ENCODE measurements at places on chromosomes 12 and 14.

DNA sequence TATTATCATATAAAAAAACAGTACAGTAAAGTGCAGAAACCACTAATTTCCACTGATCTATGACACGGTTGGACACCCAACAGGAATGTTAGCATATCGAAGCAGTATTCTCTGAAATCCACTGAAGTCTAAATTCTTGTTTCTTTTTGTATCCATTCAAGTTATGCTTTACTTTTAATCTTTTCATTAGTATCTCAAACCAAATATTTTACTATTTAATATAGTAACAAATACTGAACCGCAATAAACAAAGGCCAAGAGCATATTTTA lies 41.1 kb downstream of the ATXN2 start:
- no peak for DNase-seq

- no peak for DNase-seq
Observed at GRCh38 chr14:81480741-81481140, 52.9 kb downstream of the SEL1L start.

DNA sequence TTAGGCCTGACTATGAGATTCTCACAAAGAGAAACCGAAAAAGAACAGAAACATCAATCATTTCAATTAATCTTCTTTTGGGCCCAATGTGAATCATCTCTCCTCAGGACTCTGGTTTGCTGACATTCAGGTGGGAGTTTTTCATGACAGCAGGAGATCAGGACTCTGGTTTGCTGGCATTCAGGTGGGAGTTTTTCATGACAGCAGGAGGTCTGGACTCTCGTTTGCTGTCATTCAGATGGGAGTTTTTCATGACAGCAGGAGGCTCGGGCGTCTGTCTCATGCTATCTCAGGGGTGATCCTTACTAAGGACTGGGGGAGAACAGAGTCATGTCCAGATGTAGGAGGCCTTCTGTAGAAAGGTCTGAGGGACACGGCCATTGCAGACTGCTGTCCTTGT lies 40.1 kb upstream of the PARP11 start:
- no peak for DNase-seq

DNA sequence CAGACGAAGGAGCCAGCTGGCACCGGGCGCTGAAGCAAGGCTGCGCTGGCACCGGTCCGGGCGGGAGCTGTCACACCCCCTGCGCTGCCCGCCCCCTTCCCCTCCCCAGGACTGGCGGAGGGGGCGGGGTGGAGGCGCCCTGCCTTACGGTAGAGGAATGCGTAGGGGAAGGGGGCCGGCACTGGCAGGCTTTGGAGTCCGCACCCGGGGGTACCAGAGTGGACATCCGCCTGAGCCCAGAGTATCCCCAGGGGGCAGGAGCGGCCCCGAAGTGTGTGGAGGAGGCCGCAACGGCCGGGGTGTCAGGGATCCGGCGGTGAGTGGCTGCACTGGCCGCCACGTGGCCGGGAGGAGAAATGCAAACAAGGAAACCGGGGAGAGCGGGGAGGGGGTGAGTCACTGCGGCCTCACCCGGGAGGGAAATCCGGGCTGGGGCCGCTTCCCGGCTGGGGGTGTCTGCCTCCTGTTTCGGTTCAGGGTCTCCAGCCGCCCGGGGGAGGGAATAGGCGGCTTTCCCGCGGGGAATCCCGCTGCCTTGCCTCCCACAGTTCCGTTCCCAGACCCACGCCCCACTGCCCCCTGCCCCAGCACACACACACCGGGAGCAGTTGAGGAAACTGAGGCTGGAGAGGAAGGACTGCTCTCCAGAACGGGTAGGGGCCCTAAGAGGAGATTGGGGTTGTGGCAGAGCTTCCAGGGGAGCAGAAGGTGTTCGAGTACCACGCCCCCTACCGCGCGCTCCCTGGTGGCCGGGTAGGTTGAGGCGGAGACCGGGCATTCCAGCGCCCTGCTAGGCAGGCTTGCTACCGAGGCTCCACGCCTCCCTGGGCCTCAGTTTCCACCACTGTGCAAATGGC lies at the start of gene RAPGEF3:
Gene RAPGEF3, minus strand, starts transcription at position 47 of the 857 bp plus-strand sequence. CDS start 324 bp downstream, outside the sequence.
- DNase-seq: peak; percentile 59

GRCh38 chr14:93736378-93737014 lies 51.8 kb downstream of the PRIMA1 start:
- DNase-seq: no peak

GRCh38 chr12:111886662-111887545 lies 44.9 kb downstream of the MAPKAPK5 start:
- no peak for DNase-seq

- no peak for DNase-seq
Observed at GRCh38 chr14:98103705-98104104, 1168.3 kb downstream of the BCL11B start.

DNA sequence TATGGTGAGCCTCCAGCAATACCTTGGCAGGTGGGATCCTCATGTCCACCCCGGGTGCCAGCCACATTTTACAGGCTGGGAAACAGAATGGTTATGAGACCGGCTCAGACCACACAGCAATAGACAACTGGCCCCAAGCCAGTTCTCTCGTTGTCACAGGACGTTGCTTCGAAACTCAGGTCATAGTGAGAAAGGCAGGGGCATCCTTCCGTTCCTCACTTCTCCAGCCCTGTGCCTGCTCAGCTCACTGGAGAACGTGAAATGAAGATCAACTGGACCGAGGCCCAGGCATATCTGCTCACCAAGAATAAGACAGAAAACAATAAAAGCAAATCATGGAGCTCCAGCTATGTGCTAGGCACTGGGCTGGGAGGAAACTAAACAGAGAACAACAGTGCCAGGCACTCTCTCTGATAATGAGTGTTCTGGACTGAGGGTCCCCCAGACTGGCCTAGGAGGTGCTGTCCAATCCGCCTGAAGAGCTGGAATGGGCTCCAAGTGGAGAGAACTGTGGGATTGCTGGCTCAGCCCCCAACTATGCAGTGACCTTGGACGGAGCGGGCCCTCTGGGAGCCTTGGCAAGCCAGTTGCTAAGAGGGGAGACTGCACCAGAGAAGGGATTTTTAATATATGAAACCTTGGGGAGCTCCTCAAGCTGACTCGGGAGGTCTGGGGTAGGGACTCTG lies 18.8 kb upstream of the FAIM2 start:
- DNase-seq: no peak

GRCh38 chr12:75816897-75817296 lies 214.7 kb downstream of the PHLDA1 start:
- peak; percentile 84 for DNase-seq
